ENCODE measurements at places on chromosomes 5 and 9. TPM values are rescaled to one million over a fixed set of nuclear protein-coding genes. Genes with fewer than 3 reads are reported as not detected.

DNA sequence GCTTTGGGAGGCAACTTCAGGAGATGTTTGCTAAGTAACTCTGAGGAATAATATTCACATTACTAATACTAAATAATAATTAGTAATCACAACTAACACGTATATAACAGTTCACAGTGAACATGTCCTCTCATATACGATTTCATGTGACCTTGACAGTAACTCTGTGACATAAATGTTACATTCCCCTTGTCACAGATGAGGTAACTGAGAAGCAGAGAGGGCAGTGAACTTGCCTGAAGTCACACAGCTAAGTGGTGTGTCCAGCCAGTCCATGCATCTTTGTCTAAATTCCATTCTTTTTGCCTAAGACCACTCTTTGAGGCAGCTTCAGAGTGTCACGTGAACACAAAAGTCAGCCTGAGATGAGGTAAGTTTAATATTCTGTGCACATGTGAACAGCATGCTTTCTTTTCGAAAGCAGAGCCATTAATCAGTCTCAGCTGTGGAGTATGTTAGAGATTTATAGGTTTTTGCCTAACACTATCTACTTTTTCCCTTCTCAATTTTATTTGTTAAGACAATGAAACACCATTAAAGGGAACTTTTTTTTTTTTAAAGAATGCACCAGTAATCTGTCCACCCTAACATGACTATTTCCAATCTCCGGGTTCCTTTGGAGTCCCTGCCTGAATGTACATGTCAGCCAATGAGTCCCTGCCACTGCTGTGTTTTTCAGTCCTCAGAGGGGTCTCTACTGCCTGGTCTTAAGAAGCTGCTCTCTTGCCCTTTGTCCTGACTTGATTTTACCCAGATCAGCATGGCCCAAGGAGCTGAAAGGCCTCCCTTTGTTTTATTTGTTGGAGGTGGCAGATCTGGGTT is 43.5 kb downstream of the SH3PXD2B start:
- no peaks in the 10 kb centered on the region for H3K36me3 ChIP-seq
- no peaks in the 10 kb centered on the region for H3K4me1 ChIP-seq
- no peak overlapping the region for H3K4me3 ChIP-seq
- H3K27me3 ChIP-seq, result no peaks in the 10 kb centered on the region
- no peak overlapping the region for H3K27ac ChIP-seq

GRCh38 chr9:137745541-137745991 is 126.8 kb downstream of the EHMT1 start:
- no peak overlapping the region for H3K4me3 ChIP-seq
- no peak overlapping the region for H3K27ac ChIP-seq

- peaks cover 3% of the 10 kb centered on the region for H3K4me1 ChIP-seq
- no peak overlapping the region for H3K4me3 ChIP-seq
- no peak overlapping the region for H3K27ac ChIP-seq
- DNase-seq, result no peak
These were observed 248.0 kb upstream of the GAS1 start for GRCh38 chr9:87195306-87195705.

DNA sequence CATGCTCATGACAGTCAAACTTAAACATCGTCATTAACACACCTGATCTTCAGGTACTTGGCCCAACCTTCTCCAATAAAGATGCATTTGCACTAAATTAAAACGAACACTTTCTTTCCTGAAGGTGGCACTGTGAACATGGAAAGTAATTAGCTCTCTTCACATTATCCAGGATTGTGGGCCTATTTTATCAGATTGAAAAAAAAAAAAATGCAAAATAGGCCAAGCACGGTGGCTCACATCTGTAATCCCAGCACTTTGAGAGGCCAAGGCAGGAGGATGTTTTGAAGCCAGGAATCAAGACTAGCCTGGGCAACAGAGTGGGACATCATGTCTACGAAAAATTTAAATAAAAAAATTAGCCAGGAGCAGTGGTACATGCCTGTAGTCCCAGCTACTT is 14.4 kb upstream of the CDC20B start:
- H3K27me3 ChIP-seq, result no peaks in the 10 kb centered on the region
- H3K4me3 ChIP-seq, result no peak overlapping the region
- no peak overlapping the region for H3K27ac ChIP-seq
- no peaks in the 10 kb centered on the region for H3K36me3 ChIP-seq

The LIFR gene
- total RNA-seq, result 69.6 TPM

The KCNV2 gene
- not detected for total RNA-seq

Measured in aorta (tissue), 5 donors.